Fibroblast of skin of right quadriceps (primary cell): ENCODE measurements at places on chromosomes 2 and 18.

GRCh38 chr2:52956766-52957165 lies 810.8 kb upstream of the CHAC2 start:
- no peak for DNase-seq

DNA sequence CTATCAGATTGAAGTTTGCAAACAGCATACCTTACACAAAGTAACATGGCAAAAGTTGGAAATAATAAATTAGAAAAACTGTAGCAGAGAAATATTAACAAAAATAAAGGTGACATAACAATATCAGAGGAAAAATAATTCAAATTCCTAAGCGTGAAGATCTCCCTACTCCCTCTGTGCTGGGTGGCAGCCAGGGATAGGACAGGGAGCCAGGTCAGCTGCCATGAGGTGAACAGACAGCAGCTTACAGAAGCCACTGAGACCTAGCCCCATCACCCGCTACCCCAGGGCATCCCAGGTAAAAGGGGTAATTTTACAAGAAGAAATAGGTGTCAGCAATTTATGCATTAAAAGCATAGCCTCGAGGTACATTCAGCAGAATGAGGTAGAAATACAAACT lies 423.8 kb upstream of the HS6ST1 start:
- no peak for DNase-seq

DNA sequence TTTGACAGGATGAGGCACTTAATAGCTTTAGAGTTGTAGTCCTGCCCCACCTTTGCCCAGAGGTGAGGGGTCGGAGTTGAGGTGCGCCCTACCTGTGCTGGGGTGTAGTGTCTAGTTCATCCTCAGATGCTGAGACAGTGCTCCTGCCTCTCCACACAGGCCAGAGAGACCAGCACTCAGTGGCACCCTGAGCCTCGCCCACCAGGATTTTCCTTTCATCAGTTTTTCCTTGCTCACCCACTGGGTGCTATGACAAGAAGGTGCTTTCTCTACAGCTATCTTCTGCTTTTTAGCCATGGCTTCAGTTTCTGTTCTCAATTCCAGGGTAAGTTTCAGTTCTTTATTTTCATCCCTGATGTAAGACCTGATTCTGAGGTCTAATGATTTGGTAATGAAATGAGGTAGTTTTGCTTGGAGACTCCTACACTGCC lies 16.8 kb upstream of the TMEM131 start:
- no peak for DNase-seq

- no peak for DNase-seq
Observed at GRCh38 chr2:10760794-10761504, 39.5 kb downstream of the ATP6V1C2 start.

- DNase-seq: no peak
Observed at GRCh38 chr2:112142525-112143078, 4.4 kb downstream of the FBLN7 start.

GRCh38 chr18:46756559-46757201 lies at the start of gene ST8SIA5:
Gene ST8SIA5, minus strand, starts transcription at chr18:46757053. Its CDS starts 545 bp downstream, at chr18:46756508.
- no peak for DNase-seq

GRCh38 chr2:124027182-124027581 lies 2.1 kb downstream of the CNTNAP5 start:
- peak; percentile 28 for DNase-seq
